ENCODE measurements at places on chromosomes 4 and X.

GRCh38 chr4:146465628-146466027 lies 56.1 kb downstream of the SLC10A7 start:
- no peak for DNase-seq

DNA sequence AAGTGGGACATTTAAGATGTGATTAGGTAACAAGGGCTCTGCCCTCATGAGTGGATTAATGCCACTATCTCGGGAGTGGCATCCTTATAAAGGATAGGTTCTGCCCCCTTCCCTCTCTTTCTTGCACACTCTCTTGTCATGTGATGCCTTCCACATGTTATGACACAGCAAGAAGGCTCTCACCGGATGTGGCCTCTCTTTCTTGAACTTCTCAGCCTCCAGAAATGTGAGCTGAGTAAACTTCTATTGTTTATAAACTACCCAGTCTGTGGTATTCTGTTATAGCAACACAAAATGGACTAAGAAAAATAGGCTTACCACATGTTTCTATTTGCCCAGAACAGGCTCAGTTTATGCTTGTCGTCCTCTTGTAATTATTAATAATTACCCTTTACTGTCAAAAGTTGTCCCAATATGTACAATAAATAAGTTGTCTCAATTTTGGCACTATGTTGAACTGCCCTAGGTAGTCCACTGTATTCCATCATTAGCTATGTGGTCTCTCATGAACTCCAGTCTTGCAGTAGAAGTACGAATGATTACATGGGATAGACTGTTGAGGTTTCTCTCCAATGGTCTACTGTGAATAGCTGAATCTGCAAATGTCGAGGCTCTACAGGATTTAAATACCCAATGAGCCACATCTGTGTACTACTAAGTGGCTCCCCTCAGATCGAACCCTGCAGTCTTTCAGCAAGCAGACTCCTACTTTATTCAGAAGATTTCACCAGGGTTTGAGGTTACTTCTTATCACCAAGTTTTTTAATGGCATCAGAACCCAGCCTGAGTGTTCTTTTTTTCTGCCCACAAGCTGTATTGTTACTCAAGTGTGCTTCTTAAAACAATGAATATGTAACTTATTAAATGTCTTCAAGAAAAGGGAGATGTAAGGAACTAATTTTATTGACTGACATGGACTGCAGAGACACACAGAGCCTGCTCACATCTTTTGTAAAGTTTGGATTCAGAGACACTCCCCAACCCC lies 102.0 kb upstream of the LEF1 start:
- no peak for DNase-seq

DNA sequence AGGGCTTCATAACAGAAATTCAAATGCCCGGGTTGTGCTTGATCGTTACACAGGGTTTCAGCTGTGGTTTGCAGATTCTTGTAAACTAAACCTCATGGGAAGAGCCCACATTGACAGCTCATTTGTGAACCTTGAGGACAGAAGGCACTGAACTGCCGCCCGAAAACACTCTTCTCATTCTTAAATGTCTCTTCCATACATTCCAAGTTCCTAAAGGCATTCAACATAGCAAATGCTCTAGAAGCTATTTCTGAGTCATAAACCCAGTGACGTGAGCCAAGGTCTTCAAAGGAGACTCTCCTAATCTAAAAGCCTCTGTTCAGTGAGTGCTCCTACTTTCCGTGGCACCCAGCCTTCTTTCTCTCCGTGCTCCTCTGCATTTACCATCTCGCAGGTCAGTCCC lies 737.8 kb upstream of the FRG1 start:
- DNase-seq = no peak

DNA sequence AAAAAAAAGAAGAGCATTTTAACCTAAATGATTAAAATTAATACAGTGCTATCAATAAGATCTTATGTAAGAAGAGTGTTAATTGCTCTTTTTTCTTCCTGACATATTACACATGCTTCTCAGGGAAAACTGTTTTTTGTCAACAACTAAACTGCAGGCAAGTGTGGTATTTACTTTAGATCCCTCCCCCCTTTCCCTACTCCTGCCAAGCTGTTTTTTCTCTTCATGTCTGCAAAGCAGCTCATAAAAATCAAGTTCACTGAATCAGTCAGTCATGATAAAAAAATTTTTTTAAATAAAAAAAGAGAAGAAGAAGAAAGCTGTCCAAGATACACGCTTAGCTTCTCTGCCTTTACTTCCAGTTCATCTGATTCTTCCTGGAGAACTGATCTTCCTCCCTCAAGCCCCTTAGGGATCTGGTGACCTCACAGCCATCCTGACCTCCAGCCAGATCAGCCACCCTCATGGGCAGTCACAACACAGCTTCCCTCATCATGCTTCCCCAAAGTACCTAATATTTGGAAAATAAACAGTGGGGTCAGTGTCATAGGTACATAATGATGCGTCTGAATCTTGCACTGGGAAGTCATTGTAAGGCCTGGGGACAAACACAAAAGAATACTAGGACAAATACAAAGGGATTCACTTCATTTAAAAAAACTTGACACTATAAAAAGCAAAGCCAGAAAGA lies 87.0 kb downstream of the ZNF827 start:
- DNase-seq = no peak

- peak; percentile 13 for DNase-seq
Measured at GRCh38 chrX:56233682-56234081, 1.5 kb downstream of the KLF8 start.

GRCh38 chr4:6115746-6116586 lies 84.4 kb downstream of the JAKMIP1 start:
- no peak for DNase-seq

DNA sequence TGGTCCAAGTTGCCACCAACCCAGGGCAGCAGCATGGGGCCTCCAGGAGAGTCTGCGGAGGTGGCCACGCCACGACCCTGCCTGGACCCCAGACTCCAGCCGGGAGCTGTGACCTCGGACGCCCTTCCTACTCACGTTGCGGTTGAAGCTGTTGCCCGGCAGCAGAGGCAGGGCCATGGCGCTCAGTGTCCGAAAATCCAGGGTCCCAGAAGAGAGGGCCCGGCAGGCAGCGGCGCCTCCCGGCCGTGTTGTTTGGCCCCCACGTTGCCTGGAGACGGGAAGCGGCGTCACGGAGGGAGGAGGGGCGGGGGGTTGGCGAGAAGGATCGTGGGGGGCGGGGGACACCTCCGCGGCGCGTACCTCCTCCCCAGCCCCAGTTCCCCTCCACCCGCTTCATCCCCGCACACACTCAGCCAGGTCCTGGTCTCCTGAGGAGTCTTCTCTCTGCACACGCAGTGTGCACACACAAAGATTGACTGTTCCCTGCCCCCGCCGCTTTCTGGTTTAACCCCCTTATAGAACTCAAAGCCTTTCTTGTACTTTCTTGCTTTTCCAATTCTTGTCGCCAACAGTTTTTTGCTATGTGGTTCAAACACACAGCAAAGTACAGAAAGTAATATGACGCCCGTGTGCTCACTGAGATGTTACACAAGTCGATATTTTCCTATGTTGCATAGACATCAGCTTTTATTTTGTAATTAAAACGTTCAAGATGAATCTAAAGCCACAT lies at the start of gene EFHC2:
Gene EFHC2, minus strand, starts transcription at position 261 of the 730 bp plus-strand sequence. Its CDS starts 84 bp downstream, at position 177.
- DNase-seq = peak; percentile 38

DNA sequence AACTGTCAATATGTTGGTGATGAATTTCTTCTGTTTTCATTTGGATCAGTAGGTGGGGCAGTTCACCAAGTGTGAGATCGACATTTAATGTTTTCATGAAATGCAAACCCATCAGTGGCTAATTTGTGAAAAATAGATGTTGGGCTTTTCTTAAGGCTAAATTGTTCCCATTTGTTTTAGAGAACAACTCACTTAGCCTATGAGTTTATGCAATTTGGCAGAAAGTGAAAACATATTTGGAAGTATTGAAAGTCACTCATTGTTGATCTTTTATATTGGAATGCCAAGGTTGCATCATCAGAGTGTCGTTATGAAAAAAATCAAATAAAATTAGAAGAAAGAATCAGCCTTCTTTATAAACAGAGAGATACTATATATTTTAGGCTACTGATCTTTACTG lies 132.4 kb downstream of the RPA4 start:
- DNase-seq = no peak

DNA sequence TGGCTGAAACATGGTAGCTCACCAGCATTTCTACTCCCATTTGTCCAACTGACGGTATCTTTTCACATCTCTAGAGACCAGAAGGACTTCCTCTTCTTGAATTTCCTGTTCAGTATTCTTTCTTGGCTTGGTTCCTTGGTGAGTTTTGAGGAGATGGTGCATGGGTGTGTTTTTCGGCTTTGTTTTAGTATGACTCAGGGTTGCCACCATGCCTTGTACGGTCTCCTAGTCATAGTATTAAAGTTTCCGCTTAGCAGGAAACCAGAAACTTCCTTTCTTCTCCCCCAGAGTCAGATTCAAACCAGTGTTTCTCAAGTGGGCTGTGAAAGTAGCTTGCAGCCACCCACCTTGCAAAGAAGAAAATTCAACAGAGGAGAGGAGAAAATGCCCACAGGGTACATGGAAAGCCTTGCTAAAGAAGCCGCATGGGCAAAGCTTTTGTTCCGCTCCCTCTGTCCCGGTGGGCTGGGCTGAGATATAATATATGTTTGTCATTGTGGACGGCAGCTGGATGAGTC lies 5.7 kb downstream of the CD99 start:
- DNase-seq = no peak

DNA sequence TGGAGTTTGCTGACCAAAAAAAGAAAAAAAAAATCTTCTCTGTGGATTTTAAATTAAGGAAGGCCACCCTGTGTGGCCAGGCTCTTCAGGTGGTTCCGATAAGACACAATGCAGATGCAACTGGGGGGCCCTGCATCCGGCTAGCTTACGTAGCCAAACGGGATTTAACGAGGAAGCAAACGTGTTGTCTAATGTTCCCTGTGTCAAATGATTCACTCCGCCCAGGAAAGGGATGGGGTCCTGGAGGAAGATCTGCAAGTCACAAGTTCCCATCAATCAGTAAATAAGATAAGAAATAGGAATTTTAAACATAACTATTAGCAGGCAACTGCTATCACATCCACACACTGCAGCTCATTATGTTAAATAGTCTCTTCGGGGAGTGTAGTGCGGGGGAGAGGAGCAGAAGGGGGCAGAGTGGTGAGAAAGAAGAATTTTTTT lies 216.4 kb upstream of the GYPA start:
- DNase-seq = peak; percentile 19

GRCh38 chr4:6812766-6813165 lies 30.2 kb downstream of the KIAA0232 start:
- DNase-seq = no peak

DNA sequence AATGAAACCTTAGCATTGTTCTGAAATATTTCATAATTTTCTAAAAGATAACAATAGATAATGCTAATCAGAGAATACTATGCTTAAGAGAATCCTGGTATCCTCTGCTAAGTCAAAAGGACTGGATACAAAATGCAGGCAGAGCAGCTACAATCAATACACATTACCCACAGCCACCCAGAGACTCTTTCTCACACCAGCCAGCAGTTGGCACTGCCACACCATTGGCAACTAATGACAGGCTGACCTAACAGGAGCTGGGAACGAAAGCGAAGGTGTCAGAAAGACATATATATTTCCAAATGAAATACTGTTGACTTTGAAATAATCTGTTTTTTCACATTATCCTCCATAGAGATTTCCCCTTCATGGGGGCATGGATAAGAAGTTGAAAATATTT lies 122.6 kb upstream of the PLAC1 start:
- DNase-seq = no peak

- DNase-seq = no peak
Measured at GRCh38 chr4:143559757-143560147, 46.2 kb downstream of the SMARCA5 start.

GRCh38 chr4:184280591-184281071 lies 63.0 kb upstream of the ENPP6 start:
- DNase-seq = no peak

GRCh38 chrX:149010853-149011224 lies 494.3 kb downstream of the IDS start:
- no peak for DNase-seq

DNA sequence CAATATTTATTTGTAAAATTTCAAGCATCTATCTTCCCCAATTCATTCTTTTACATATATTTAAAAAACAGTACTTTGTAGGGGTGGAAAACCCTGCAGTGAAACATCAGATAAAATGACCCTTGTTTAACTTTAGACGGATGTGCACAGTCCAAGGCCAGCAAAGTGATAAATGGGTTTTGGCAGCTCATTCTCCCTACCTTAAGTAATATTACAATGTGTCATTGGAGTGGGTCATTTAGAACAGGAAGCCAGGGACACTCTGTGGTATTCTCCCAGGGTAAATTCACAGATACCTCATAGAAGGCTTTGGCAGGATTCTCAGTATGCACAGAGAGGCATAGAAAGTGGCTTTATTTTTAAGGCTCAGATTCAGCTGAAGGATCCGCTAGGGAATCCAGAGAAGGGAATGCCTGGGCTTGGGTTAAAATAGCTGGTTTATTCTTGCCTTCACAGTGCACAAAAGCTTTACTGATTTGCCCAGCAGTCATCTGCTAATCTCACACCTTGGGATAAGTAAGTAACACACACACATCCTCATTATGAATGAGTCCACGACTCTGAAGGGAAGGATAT lies 206.7 kb downstream of the RASL11B start:
- no peak for DNase-seq

- peak; percentile 21 for DNase-seq
Measured at GRCh38 chr4:144611850-144612249, 34.1 kb upstream of the HHIP start.

GRCh38 chr4:86917212-86918039 lies 17.4 kb upstream of the AFF1 start:
- no peak for DNase-seq

- no peak for DNase-seq
Measured at GRCh38 chr4:107065201-107065600, 29.1 kb upstream of the DKK2 start.

GRCh38 chr4:136768925-136769275 lies 763.4 kb downstream of the PCDH18 start:
- DNase-seq = no peak

GRCh38 chr4:142104041-142104440 lies 467.7 kb downstream of the IL15 start:
- no peak for DNase-seq

- no peak for DNase-seq
Measured at GRCh38 chr4:72975488-72975784, 94.1 kb downstream of the COX18 start.

DNA sequence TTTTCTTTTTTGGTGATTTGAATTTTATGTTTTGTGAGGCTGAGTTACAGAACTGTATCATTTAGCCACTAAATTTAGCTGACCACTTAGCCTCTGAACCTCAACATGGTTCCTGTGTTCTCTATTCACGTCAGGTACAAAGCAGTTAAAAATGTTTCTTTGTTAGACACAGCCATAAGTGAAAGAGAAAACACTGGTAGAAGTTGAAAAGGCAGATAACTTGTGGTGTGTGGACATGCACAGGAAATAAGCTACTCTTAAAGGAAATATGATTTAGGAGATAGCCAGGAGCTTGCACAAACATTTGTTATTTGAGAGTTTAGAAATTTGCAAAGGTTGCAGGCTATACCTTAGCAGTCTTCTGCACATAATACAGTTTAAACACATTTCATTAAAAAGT lies 171.0 kb upstream of the RPS6KA3 start:
- no peak for DNase-seq

All from endothelial cell (in vitro differentiated cells).